ENCODE measurements at places on chromosomes 7 and 10.

DNA sequence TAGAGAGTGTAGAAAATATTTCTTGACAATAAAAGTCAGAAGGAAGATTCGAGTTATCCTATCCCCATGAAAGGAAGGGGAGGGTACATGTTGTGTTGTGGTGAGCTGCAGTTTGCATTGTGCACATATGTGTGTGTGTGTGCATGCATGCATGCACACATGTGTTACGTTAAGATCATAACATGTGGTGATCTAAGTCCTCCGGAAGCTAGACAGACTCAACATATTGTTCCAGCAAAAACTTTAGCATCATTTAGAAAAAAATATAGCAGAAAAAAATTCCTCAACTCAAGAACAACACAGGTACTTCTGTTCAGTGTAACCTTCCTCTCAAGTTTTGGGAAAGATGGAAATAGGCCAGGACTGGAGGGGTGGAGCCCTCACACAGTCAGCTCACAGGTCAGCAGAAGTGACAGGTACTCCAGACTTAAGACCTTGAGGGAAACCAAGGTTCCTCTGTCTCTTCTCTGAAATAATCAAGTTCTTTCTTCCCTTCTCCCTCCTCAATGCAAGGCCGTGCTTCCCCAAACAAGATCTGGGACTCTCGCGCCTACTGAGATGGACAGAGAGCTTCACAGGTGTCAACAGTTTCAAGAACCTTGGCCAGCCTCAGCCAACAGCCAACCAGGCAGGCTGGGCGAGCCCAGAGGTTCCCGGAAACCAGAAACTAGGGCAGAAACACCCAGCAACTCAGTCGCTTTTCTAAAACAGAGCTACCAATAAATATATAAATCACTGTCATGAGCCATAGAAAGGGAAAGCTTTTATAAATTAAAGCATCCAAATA lies 205.2 kb downstream of the FAM107B start:
- no peak for DNase-seq

DNA sequence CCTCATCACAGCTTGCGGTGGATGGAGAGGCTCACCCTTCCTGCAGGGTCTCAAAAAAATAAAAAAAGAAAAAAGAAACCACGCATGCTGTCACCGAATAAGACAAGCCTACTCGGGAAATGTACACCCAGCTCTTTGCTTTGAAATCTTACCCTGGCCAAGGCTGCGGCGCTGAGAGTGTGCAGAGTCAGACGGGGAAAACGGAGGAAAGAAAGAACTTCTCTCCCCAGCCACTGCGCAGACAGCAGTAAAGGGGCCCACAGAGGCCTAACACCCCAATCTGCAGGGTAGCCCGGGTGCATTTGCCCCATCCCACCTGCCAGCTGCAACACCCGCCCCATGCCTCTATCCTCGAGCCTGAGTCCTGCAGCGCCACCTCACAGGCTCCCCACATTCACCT lies 14.8 kb downstream of the SLIT1 start:
- no peak for DNase-seq

- DNase-seq, result peak; percentile 51
Observed at GRCh38 chr10:63681993-63682697, 160.9 kb downstream of the REEP3 start.

GRCh38 chr7:44637788-44638594 lies 31.6 kb downstream of the OGDH start:
- DNase-seq, result peak; percentile 58

DNA sequence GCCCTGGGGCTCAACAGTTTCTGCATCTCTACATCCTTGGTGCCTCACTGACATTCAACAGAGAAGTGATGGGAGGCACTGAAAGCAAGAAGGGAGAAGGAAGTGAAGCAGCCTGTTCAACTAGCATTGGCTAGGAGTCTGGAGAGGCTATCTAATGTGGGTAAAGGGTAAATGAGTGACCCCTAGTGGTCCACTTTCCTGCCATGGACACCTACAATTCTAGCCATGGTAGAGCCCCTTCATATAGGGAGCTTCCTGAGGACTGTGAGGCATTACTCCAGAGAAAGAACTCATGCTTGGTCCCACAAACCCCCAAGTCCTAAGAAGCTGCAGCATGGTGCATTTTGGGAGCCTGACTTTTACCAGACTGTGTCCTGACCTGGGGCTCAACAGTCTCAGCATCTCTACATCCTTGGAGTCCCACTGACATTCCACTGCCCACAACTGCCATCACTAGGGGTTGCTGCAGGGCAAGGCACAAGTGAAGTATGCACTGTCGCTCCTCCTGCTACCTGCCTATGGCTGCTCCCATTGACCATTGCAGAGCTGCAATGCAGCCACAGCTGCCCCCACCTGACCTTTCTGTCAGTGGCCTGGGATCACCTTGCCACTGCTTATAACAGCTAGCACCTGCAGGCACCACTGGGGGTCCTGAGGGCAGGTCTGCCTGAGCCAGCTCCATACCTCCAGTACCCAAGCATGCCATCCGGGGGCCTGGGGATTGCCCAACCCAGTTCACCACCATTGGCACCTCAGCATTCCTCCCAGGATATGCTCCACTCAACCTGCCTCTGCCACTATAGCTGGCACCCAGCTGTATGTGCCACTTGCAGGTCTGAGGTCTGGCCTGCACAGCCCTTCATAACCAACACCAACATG lies 44.1 kb upstream of the CDK6 start:
- peak; percentile 15 for DNase-seq

- no peak for DNase-seq
Observed at GRCh38 chr7:139772115-139772514, 5.7 kb downstream of the HIPK2 start.

DNA sequence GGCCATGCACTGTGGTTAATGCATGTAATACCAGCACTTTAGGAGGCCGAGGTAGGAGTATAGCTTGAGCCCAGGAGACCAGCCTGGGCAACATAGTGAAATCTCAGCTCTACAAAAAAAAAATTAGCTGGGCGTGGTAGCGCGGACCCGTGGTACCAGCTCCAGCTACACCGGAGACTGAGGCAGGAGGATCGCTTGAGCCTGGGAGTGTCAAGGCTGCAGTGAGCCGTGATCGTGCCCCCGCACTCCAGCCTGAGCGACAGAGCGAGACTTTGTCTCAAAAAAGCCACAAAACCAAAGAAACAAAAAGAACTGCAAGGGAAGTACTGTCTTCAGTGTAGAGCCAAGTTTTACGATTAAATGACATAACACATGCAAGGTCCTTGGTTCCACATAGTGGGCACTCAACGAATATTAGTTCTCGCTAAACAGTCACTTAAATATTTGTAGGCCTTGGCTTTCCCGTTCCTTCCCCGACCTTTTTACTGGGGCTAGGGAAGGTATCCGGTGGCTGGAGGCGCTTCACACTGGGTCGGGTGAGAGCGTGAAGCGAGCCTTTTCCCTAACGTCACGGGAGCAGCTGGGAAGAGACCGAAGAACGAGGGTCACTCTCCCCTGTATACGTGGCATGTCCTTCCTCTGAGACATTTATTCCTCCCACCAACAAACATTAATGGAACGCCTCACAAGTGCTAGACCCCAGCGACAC lies 993 bp upstream of the SND1 start:
- DNase-seq, result peak; percentile 47

- no peak for DNase-seq
Observed at GRCh38 chr10:111030042-111030750, 46.6 kb upstream of the ADRA2A start.

DNA sequence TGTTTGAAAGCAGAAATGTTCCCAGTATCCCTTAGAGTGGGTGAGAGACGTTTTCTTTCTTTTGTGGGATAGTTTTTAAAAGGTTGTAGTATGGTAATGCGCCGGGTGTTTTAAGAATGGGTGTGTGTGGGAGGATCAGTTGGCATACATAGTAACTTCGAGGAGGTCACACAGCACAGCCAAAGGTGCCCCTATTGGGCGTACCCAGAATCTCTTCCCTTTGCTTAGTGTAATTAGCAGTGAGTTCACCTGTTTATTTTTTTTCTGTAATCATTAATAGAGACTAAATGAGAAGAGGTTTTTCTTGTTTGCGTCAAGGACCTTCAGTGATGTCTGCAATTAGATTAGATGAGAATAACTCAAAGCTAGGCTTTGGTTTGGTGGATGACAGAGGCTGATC lies 1.5 kb downstream of the PLEKHA8 start:
- peak; percentile 44 for DNase-seq

DNA sequence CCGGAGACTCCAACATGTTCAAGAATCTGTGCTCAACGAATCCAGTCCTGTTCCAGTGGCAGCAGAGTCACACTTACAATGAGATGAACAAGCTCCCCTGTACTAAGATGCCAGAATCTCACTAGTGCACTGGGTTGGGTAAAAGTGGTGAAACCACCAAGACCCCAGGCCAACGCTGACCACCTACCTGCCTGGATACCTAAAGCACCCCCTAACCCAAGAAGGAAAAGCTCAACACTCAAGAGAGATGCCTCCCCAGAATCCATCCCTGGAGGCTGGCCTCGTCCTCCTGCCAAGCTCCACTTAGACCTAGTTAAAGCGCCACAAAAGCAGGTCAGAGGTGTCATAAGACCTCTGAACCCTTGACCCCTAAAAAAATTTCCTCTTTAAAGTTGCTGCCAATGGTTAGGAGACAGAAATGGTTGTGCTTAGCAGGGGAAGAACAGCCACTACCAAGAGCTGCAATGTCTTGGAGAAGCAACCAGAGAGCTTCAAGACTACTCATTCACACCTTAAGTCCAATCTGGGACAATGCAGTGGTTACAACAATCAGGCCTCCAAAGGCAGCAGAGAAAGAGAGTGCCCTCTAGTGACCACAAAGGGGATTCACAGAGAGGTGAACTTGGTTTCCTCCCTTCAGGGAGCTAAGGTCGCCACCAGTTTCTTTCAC lies 94.6 kb upstream of the MACROH2A2 start:
- DNase-seq, result peak; percentile 65

DNA sequence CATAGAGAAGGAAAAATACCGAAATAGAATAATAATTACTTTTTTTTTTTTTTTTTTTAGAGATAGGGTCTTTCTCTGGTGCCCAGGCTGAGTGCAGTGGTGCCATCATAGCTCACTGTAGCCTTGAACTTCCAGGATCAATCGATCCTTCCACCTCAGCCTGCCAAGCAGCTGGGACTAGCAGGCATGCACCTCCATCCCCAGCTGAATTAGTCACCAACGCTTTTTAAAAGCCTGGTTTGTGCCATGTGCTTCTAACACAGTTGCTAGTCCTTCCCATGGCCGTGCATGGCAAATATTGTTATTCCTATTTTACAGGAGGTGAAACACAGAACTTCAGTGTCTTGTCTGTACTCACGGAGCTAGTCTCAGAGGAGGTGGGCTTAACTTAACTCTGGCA lies 23.2 kb downstream of the LYZL2 start:
- no peak for DNase-seq

DNA sequence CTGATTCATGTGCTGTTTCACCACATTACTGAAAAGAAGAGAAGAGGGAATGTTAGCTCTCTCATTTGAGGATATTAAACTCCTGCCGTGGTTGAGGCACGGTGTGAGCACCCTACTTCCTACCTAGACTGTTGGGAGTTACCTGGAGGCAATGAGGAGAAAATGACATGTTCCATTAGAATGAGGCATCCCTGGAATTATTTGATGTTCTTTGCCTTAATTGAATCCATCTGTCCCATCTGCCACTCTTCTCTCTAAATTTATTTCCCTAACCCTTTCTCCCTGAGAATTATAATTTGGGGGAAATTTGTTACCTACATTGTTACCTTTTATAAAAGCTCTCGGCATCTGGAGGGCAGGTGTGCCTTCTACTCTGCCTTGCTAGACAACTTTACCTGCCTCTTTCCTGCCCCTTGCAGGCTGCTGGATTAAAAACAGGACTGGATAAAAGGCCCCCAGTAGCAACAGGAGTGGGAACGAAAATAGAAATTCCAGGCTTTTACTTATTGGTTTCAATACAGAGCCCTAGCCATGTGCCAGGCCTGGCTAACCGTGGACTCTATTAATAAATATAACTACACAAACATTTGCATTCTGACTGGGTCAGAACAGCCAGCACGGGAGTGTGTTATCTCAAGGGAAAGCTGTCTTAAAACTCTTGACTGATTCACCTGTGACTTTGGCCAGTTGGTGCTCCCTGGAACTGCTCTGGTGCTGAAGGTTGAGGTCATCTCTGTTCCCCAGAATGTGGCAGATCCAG lies 4.4 kb upstream of the ATXN7L1 start:
- DNase-seq, result no peak

DNA sequence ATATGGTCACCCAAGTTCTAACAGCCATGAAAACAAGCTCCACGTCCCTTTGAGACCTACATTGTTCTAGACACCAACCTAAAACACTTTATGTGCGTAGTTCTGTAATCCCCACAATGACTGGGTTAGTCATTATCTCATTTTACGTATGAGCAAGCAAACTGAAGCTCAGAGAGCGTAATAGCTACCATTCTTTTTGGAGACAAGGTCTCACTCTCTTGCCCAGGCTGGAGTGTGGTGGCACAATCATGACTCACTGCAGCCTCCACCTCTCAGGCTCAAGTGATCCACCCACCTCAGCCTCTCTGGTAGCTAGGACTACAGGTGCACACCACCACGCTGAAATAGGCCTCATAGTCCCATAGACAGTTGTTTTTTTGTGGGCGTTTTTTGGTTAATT lies 10.5 kb downstream of the DAGLB start:
- peak; percentile 19 for DNase-seq

DNA sequence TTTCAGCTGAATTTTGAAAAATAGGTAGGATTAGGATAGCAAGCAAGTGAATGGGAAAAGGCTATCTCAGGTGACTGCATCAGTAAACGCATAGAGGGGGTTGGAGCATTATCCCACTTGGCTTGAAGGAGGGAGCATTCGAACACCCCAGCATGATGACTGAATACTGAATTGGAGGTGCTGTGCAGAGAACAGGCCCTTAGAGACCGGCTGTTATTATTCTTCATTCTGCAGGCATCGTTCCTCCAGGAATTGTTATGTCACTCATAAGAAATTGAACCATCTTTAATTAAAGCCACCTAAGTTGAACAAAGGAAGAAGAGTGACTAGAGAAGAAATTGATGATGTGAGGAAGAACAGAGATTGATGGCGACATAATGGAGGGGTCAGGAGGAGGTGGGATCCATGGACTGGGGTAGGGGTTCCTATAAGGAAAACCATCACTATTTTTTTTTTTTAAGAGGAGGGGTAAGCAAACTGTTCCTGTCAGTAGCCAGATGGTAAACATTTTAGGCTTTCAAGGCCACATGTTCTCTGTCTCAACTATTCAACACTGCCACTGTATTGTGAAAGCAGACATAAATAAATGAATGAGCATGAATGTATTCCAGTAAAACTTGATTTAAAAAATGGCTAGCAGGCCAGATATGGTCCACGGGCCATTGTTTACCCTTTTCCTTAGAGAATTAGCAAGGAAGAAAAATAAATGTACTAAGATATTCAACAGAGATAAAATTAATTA lies 264.7 kb upstream of the TAC1 start:
- no peak for DNase-seq

GRCh38 chr10:64054392-64054791 lies 533.2 kb downstream of the REEP3 start:
- DNase-seq, result no peak

DNA sequence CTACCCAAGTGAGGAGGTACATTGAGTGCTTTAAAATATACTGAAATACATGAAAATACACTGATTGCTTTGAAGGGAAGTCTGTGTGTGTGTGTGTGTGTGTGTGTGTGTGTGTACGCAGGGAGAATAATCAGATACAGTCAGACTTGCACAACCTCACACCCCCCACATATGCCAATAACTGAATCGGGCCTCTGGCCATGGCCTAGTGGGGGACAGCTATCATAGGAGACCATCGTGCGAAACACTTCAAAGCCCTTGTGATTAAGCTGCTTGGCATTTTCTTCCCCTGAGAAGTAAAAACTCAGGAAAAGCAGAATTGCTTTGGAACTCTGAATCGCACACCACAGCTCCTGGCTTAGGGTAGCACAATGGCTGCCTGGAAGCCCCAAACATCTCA lies 135.1 kb downstream of the C10orf105 start:
- no peak for DNase-seq

Measured in renal cortical epithelial cell (primary cell).